ENCODE measurements at places on chromosomes 5 and 9.

GRCh38 chr5:136089791-136090190, 42.9 kb upstream of the SMAD5 start:
- no peak for DNase-seq

GRCh38 chr9:76676857-76677256, 87.4 kb upstream of the PCA3 start:
- no peak for DNase-seq

GRCh38 chr5:16854351-16854750, 81.7 kb downstream of the MYO10 start:
- no peak for DNase-seq

- DNase-seq = no peak
These were observed 37.5 kb downstream of the RETREG1 start for GRCh38 chr5:16579142-16579847.

DNA sequence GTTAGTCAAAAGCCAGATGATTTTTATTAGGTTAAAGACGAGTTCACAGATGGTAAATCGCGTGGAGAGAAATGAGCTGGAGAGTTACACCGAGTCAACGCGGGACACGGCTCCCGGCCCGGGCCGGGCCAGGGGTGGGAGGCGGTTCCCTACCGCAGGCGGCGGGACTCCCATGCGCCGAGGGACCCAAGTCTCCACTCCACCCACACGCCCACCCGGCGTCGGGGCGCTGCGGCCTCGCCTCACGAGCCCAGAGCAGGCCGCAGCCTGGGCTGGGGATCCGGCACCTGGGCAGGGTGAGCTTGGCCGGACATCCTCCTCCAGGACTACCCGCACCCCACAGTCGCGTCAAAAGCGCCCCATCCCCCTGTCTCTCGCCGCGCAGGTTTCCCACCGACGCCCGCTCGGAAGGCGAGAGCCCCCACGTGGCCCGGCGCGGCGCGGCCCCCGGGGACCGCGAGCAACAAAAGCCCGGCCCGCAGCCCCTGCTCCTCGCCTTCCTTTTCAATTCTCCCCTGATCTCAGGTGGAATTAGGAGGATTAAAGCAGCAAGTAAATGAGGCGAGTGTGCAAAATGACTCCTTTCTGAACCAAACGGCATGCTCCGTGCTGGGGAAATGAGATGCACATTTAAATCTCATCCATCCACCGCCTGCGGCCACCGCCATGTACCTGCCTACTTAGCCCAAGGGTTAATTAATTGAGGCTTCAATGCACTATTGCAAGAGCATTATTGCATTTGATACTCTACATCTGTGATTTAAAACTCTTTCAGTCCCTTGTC, 196.5 kb upstream of the TBCA start:
- DNase-seq = peak; percentile 80

GRCh38 chr5:82022499-82022898, 50.7 kb downstream of the ATG10 start:
- DNase-seq = no peak

- no peak for DNase-seq
These were observed 15.6 kb downstream of the OLFM1 start for GRCh38 chr9:135103001-135103446.

DNA sequence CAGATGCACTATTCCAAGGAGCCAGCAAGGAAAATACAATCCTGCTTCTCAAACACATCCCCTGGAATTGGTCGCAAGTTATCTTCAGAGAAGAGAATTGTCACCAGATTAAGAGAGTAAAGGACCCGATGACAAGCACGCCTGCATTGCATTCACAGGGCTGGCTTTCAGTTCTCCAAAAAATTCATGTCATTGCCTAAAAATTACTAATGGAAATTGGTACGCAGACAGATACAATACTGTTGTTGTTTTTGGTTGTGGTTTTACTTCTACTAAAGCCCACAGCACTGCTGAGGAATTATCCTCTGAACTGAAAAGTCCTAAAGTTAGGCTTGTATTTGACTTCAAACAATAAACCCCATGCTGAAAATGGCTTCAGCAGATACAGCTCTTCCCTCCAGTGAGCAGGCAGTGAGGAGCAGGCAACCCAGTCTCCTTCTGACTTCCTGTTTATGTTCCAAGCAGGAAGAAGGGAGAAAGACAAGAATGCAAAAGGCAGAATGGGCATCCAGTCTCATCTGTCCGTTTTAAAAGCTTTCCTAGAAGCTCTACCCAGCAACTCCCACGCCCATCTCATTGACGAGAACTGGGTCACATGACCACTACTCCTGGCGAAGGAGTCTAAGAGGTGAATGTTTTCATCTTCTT, 80.6 kb upstream of the ZNF366 start:
- DNase-seq = no peak

DNA sequence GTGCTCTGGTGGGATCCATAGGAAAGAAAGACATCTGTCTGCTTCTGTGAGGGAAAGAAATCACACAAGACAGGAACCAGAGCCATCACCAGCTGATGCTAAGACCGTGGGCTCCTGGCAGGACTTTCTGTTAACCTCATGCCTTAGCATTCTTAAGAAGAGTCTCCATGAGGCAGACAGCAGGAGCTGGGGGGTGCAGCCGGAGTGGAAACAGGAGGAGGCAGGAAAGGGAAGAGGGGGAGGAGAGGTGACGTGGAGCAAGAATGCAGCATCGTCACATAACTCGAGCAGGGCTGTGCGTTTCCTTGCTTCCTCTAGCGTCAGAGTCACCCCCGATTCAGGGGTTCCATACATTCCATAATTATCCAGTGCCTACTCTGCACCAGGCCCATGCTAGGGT, 53.6 kb downstream of the ERGIC1 start:
- no peak for DNase-seq

DNA sequence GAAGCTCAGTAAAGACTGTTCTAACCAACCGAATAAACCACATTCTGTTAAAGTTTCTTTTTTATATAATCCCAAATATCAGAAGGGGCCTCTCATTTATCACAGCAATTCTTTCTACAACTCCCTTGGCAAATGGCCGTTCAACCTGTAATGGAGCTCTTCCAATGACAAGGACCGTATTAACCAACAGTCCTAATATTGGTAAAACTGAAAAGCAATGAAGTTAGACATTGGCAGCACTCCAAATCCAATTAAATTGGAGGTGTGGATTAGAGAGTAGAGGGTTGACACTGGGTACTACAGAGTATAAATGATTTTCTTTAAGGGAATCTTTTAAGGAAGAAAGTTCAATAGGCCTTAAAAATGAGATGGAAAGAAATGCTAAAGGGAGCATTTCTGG, 842 bp downstream of the TMED7 start:
- DNase-seq = no peak

- no peak for DNase-seq
These were observed 82.7 kb downstream of the EGFLAM start for GRCh38 chr5:38341056-38341455.

GRCh38 chr5:143402553-143403333, 743 bp downstream of the NR3C1 start:
- peak; percentile 95 for DNase-seq

GRCh38 chr5:138252944-138253343, 21.5 kb downstream of the GFRA3 start:
- no peak for DNase-seq

- no peak for DNase-seq
These were observed 18.6 kb downstream of the PRKAA1 start for GRCh38 chr5:40779561-40779960.

GRCh38 chr5:31757806-31758205, 118.9 kb downstream of the PDZD2 start:
- DNase-seq = no peak

DNA sequence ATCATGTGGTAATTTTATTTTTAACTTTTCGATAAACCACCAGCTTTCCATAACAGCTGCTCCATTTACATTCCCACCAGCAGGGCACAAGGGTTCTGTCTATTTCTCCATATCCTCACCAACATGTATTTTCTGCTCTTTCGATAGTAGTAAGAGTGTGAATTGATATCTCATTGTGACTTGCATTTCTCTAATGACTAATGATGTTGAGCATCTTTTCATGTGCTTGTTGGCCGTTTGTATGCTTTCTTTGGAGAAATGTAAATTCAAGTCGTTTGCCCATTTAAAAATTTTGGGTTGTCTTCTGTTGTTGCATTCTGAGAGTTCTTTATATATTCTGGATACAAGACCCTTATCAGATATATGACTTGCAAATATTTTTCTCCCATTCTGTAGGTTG, 45.9 kb downstream of the PSD2 start:
- no peak for DNase-seq

DNA sequence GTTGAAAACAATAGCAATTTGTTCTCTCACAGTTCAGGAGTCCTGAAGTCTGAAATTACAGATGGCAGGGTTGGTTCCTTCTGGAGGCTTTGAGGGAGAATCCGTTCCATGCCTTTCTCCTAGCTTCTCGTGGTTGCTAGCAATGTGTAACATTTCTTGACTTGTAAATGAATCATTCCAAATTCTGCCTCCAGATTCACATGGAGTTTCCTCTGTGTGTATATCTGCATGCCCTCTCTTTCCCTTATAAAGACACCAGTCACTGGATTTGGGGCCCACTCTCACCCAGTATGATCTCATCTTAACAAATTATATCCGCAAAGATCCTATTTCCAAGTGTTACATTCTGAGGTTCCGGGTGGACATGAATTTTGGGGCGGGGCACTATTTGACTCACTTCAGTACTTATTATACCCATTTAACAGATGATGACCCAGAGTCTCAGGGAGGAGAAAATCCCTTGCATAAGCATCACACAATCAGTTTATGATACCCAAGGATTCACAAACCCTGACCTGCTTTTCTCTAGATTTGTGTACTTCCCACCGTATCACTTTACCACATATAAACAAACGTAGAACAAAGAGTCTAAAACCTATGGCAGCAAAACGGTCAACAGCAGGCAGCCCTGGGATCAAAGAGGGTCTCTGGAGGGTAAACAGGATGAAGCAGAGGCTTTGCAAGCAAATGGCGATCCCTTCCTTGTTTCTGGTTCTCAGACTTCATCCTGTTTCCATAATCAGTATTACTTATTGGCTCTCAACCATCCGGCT, 93.7 kb downstream of the C9orf152 start:
- no peak for DNase-seq

DNA sequence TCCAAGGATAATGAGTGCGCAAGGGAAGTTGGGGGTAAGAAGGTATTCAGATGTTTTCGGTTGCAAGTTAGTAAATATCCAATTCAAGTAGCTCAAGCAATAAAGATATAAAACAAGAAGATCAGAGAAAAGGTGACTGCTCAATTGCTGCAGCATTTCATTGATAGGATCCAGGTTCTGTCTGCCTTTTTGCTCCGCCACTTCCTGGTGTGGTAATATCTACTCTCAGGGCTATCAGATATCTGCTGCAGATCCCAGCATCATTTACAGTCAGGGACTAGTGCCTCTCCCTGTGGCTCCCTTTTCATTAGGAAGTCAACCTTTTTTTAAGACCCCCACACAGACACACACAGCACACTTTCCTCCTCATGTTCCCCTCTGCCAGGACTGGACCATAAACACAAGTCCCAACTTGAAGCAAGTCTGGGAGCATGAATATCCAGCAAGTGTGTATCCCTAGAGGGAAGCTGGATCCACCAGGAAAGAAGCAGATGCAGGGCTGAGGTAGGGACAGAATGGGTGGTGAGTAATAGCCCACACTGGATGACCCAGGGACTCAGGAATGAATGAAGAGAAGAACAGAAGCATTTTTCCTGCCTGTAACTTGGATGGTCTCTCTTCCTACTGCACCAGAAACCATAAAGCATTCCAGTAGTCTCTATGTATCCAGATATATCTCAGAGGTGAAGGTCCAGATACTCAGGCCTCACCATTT, 53.7 kb downstream of the ZNF622 start:
- no peak for DNase-seq

GRCh38 chr9:78695519-78695918, 398.6 kb downstream of the PSAT1 start:
- peak; percentile 77 for DNase-seq

- no peak for DNase-seq
These were observed 1363.9 kb downstream of the MAT2B start for GRCh38 chr5:164869325-164869724.

GRCh38 chr9:90847971-90848370, 46.4 kb downstream of the SYK start:
- no peak for DNase-seq

DNA sequence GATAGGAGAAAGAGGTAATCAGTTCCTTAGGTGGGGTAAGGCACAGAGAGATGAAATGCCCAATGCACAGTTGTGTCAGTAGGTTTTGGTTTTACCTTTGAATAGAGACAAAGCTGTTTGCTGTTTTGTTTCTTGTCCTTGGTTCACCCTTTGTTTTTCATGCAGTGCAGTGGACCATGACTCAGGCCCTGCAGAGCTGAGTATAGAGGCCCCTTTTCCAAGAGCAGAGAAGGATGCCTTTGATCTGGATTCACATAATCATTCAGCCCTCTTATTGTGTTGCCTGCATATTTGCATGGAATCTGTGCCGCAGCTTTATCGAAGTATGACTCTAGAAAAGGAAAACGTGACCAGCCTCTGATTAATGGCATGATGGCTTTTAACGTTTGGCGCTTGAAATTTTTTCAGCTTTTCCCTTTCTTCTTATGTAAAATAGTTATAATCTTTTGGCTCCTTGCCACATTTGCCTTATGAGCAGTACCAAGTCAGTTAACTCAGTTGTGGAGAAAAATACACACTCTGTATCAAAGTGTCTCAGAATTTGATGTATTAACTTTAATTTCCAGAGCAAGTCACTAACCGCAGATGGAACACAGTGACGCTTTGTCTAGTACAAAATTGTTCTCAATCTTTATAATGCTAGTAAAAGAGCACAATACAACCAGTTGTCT, 197.6 kb downstream of the KDM4C start:
- DNase-seq = no peak

DNA sequence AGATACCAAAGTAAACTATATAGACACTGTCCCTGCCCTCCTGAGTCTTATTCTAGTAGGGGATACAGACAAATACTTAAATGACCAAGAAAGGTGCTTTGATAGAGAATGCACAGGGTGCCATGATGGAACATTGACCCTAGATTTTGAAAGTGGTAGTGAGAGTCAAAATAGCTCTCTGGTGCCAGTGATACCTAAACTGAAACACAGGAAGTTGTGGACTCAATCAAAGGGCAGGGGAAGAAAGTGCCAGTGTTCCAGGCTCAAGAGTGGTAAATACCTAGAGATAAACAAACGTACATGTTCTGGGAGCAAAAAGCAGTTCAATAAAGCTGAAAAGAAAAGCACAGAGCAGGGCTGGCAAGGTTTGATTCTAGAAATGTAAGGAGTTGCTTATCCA, 267.6 kb downstream of the ISL1 start:
- no peak for DNase-seq

- no peak for DNase-seq
These were observed 270.7 kb upstream of the MSX2 start for GRCh38 chr5:174453690-174454089.

- DNase-seq = no peak
These were observed 1030.2 kb downstream of the EFNA5 start for GRCh38 chr5:106640511-106640910.

DNA sequence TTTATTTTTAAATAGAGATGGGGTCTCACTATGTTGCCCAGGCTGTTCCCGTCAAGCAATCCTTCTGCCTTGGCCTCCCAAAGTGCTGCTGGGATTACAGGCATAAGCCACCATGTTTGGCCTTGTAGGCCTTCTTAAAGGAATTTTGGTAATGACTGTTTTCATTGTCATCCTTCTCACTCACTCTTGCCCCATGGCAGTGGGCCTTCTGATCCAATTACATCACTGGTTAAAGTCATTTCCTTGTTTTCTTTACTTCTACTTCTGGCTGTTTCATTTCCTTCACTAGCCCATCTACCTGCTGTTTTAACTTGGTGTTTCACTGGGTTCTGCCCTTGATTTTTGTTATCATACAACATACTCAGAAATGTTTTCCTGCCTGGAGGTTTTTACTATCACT, 20.1 kb upstream of the NIM1K start:
- no peak for DNase-seq

GRCh38 chr5:1444361-1445189, 665 bp downstream of the SLC6A3 start:
- DNase-seq = no peak

- no peak for DNase-seq
These were observed 157.1 kb downstream of the SLCO4C1 start for GRCh38 chr5:102139029-102139428.

All from spleen (tissue), 13 donors.